ENCODE measurements at places on chromosomes 16 and 17.

DNA sequence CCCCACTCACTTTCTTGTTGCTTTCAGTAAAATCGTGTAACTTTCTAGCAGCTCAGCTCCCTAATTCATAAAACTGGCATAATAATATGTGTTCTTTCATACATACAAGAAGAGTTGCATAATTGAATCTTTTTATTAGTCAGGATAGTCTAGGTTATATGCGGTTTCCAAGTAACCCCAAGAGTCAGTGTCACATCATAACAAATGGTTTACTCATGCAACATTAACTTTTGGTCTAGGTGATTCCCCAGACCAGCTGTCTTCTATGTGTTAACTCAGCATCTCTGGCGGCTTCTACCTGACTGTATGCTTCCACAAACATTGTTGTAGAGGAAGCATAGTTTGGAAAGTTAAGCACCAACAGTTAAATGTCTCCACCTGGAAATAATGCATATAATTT lies 1000.4 kb downstream of the CDH11 start:
- no peak for DNase-seq

DNA sequence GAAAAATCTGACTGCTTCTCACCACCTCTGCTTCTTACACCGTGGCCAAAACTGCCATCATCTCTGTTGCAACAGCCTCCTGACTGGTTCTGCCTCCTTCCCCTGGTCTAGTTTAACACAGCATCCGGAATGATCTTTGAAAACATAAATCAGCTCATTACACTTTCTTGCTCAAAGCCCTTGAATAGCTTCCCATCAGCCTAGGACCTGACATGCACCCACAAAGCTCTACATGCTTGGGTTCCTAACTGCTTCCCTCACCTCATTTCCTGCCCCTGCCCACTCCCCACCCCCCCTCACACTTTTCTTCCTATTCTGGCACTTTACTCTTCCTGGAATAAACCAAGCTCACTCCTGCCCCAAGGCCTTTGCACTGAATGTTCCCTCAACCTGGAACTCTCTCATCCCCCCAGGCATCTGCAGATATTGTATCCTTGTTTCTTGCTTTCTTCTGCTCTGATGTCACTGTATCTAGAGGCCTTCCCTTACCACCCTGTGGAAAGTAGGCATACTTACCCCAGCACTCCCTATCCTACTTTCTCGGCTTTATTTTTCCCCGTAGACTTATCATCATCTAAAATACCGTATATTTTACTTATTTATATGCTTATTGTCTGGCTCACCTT lies 112.4 kb downstream of the FTO start:
- no peak for DNase-seq

DNA sequence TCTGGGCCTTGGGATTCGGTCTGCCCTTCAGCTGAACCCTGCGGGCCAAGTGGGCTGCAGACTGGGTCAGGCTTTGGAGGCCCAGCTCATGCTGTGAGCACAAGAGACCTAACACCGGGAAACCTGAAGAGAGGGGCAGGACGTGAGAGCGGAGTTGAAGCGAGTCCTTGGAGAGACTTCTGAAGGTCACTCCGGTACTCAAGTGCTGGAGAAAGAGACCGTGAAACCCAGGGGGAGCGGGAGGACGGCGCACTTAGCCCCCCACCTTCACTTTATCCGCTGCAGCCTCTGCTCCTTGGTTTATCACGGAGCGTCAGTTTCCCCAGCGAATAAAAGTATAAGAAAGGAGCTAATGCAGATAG lies 361 bp downstream of the UQCRC2 start:
- DNase-seq = no peak

- no peak for DNase-seq
Observed at GRCh38 chr16:88368036-88368435, 14.7 kb upstream of the ZNF469 start.

DNA sequence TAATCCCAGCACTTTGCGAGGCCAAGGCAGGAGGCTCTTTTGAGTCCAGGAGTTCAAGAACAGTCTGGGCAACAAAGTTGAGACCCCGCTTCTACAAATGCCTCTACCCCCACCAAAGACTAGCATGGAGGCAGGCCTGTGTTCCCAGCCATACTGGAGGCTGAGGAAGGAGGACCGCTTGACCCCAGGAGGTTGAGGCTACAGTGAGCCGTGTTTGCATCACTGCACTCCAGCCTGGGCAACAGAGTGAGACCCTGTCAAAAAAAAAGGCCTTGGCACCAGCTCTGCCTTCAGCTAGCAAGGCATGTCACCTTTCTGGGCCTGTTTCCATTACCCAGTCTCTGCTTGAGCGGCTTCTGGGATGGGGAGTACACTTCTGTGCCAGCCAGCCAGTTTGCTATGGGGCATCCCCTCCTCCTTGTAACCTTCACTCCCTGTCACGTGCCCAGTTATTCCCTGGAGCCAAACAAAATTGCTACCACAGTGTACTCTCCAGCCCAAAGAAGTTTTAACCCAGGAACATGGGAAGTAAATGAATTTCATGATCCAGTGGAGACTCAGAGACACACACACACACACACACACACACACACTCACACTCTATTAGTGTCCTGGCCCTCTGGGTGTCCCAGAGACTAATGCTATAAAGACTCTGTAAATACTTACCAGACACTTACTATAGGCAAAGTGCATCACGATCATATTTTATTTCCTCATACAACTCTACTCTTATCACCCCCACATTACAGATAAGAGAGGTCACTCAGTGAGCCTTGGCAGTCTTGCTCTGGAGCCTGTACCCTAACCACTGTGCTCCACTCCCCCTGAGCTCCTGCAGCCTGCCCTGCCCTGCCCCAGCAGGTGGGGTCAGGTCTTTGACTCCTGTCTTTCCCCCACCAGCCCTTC lies 2.5 kb downstream of the CISD3 start:
- DNase-seq = no peak

DNA sequence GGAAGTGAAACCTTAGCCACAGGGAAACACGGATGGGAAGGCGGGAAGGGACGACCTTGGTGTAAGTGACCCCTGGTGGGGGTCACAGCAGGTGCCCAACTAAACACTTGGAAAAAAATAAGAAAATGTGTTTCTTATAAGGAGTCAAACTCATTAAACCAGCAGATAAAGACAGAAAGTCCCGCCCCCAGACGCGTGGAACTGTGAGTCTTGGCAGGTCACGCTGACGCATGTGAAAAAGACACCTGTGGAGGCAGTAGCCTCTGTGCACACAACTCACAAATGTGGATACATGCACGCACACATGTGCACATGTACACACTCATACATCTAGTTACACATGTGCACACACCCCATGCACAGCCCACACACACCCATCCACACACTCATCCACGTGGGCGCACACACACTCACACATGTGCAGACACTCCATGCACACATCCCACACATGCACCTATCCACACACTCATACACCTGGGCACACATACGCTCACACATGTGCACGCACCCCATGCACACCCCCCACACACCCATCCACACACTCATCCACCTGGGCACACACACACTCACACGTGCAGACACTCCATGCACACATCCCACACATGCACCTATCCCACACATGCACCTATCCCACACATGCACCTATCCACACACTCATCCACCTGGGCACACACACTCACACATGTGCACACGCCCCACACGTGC lies 432.4 kb downstream of the SOX9 start:
- no peak for DNase-seq

DNA sequence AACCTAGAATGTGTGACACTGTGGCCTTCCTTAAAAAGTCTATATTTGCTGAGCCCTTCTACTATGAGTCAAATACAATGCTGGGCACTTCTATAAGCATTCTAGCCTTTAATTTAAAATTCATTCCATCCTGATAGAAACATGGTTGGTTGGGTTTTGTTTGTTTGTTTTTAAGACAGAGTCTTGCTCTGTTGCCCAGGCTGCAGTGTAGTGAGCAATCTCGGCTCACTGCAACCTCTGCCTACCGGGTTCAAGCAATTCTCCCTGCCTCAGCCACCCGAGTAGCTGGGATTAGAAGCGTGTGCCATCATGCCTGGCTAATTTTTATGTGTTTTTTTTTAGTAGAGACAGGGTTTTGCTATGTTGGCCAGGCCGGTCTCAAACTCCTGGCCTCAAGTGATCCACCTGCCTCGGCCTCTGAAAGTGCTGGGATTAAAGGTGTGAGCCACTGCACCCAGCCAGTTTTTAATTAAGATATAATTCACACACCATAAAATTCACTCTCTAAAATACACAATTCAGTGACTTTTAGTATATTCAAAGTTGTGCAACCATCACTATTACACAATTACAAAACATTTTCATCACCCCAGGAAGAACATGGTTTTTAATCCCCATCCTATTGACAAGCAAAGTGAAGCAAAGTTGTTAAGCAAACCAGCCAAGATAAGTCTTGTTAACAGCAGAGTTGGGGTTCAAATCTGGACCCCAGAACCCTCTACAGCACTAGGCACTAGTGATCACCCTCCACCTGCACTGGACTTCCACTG lies 42.8 kb downstream of the CMTM4 start:
- no peak for DNase-seq

- DNase-seq = no peak
Observed at GRCh38 chr17:27804113-27804512, 3.8 kb upstream of the NOS2 start.

DNA sequence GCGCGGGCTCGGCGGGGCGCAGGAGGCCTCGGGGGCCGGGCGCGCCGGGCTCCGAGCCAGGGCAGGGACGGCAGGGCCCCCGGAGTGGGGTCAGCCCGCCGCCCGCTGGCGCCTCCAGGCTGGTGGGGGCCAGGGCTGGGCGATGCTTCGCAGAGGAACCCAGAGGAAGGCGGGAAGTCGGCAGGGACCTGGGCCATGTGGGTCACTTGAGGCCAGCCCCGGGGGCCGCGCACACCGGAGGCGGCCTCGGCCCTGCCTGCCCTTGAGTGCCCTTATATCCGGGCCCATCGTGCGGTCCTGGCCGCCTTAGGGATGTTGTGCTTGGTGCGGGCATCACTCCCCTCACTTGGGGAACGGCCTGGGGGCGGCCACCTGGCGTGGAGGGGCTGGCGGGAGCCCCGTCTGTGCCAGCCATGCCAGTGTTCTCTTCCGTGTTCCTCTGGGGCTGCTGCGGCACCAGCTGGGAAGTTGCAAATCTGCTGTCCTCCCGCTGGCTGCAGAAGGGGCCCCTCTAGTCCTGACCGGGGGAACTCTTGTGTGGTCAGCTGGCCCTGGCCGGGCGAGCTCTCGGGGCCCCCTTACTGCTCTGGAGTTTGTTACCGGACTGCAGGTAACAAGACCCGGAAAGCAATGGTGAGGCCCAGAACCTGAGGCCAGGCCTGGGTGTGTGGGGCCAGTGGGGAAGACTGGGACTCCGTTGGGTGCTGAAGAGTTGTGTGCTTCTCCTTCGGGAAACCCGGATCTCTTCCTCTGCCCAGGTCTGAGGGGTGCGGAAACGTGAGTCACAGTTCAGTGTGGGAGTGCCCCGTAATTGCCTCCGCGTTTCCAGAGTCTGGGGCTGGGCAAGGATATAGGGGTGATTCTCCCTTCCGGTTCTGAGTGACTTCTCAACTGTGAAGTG lies 849 bp downstream of the CAPN15 start:
- no peak for DNase-seq
